ENCODE measurements at places on chromosomes 16 and 17. TPM values are rescaled to one million over a fixed set of nuclear protein-coding genes. Genes with fewer than 3 reads are reported as not detected.
A peak's percentile ranks its signal among the peaks of the same experiment; 100 is the strongest.

DNA sequence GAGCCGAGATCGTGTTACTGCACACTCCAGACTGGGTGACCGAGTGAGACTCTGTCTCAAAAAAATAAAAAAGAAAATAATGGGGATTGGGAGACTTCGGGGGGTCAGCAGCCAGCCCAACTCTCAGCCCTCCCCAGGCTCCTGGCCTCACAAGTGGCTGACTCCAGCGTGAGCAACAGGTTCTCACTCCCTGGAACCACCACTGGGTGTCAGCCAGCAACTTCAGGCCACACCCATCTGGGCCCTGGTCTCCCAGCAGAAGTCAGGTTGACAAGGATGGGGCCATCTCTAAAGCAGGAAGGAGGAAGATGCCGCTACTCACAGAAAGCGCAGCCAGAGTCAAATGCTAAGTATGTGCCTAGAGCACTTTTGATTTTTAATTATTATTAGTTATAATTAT lies 139.4 kb downstream of the C16orf78 start:
- H3K27ac ChIP-seq: no peak overlapping the region
- no peaks in the 10 kb centered on the region for H3K27me3 ChIP-seq
- no peaks in the 10 kb centered on the region for H3K36me3 ChIP-seq
- H3K4me3 ChIP-seq: no peak overlapping the region
- DNase-seq: no peak
- no peaks in the 10 kb centered on the region for H3K4me1 ChIP-seq

The SLC5A11 gene
- total RNA-seq: not detected

DNA sequence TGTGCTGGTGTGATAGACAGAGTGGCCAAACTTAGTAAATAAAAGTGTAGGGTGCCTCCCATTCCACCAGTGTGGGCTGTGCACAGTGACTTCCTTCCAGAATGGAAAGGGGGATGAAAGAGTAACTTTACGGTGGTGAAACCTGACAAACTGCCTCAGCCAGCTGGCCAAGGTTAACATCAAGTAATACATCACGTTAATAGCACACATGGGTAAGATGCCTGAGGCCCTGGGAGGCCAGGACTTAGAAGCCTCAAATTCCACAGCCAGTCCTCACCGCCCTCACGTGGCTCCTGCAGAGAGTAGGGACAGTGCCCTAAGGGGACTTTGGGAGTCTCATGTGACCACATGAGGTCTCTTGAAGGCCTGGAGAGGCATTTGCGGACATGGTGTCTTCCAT lies 14.1 kb downstream of the RMI2 start:
- peaks cover 90% of the 10 kb centered on the region for H3K4me1 ChIP-seq
- H3K4me3 ChIP-seq: no peak overlapping the region
- peak; percentile 94 for DNase-seq
- peak overlapping the region; percentile 91 for H3K27ac ChIP-seq
- peaks cover 3% of the 10 kb centered on the region for H3K27me3 ChIP-seq

The WFIKKN1 gene
- 0.04 TPM for total RNA-seq

DNA sequence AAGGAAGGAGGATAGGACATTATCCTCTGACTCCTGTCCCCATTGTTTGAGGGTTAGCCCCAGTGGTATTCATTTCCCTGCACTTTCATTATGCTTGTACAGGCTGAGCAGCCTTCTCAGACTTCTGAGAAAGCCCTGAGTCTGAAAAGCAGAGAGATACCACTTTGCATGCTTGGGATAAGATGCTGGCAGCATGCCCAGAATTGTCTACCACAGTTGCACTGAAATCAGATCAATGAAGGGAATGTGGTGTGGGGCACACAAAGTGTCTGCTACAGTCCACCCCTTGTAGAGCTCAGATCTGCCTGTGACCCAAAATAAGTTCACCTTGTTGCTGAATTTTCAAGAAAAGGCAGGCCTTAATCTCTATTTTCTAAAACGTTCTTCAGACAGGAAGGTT lies 160.6 kb downstream of the CCT6B start:
- H3K27ac ChIP-seq: no peak overlapping the region
- H3K4me1 ChIP-seq: no peaks in the 10 kb centered on the region
- H3K4me3 ChIP-seq: no peak overlapping the region
- no peak for DNase-seq
- no peaks in the 10 kb centered on the region for H3K27me3 ChIP-seq

- H3K27me3 ChIP-seq: peaks cover 14% of the 10 kb centered on the region
- peak; percentile 96 for DNase-seq
Measured at GRCh38 chr17:38900978-38901656, 24.3 kb upstream of the LASP1NB start.

DNA sequence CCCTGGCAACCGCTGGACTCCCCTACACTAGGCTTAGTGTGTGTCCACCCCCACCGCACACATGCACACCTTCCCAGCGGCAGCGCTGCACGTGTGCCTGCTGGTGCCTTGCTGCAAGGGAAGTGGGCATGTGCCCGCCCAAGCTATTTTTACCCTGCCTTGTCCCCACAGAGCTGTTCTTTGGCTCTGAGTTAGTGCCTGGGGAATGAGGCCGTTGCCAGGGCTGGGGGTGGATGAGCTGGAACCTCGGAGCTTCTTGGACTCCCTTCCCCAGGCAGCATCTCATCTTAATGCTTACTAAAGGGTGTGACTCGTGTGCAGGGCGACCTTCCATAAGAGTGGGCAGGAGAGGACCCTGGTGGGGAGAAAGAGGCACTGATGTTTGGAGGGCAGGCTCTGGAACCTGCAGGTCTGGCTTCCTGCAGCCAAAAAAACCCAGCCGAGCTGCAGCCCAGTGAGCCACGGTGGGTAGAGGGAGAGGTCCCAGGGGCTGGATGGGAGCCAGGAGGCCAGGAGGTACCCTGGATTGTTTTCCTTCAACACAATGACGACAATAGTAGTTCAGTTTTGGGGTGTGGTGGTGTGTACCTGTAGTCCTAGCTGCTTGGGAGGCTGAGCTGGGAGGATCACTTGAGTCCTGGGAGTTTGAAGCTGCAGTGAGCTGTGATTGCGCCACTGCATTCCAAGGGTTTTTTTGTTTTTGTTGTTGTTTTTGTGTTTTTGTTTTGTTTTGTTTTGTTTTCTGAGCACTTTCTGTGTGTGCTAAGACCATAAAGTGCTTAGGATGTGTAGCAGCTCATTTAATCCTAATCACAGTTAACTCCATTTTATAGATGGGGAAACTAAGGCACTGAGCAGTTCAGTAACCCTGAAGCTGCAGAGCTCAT lies 119.1 kb downstream of the RAB11FIP4 start:
- no peak overlapping the region for H3K4me3 ChIP-seq
- H3K36me3 ChIP-seq: no peaks in the 10 kb centered on the region
- peak; percentile 4 for DNase-seq
- peaks cover 22% of the 10 kb centered on the region for H3K27me3 ChIP-seq
- no peak overlapping the region for H3K27ac ChIP-seq

DNA sequence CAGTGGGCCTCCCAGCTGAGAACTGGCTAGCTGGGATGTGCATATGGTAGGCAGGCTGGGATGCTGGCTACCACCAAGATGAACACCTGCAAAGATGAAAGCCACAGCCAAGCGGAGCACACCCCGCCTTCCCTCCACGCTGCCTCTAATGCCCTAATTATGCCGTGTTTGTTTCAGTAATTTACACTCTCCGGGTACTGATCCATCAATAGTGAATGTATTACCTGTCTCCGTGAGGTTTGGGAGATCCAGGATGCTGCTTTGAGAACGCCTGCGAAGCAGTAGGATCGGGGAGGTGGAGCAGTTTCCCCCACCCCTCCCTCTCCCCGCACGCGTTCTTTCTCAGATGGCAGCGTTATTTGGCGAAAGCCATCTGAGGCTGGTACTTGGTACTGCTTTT lies 28.9 kb upstream of the GSE1 start:
- H3K27me3 ChIP-seq: peaks cover 2% of the 10 kb centered on the region
- peak overlapping the region; percentile 96 for H3K27ac ChIP-seq
- DNase-seq: no peak
- peaks cover 50% of the 10 kb centered on the region for H3K4me1 ChIP-seq
- H3K4me3 ChIP-seq: no peak overlapping the region

DNA sequence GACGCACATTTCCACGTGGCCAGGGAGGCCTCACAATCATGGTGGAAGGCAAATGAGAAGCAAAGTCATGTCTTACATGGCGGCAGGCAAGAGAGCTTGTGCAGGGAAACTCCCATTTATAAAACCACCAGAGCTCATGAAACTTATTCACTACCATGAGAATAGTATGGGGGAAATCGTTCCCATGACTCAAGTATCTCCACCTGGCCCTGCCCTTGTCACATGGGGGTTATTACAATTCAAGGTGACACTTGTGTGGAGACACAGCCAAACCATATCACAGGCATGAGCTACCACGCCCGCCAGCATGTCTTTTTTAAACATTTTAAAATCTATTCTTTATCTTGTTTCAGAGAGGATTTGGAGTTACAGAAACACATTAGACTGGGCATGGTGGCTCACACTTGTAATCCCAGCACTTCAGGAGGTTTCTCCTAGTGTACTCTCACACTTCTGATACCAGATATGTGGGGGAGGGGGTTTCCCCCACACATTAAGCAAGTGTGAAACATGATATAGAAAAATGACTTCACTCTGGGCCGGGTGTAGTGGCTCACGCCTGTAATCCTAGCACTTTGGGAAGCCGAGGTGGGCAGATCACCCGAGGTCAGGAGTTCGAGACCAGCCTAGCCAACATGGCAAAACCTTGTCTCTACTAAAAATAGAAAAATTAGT lies 5.6 kb upstream of the ATMIN start:
- no peak overlapping the region for H3K27ac ChIP-seq
- no peaks in the 10 kb centered on the region for H3K4me1 ChIP-seq
- no peaks in the 10 kb centered on the region for H3K27me3 ChIP-seq
- peaks cover 23% of the 10 kb centered on the region for H3K36me3 ChIP-seq
- no peak overlapping the region for H3K4me3 ChIP-seq

GRCh38 chr17:71681427-71682173 lies 439.2 kb upstream of the SOX9 start:
- no peak for DNase-seq
- no peak overlapping the region for H3K27ac ChIP-seq
- H3K4me3 ChIP-seq: no peak overlapping the region
- H3K4me1 ChIP-seq: no peaks in the 10 kb centered on the region
- no peaks in the 10 kb centered on the region for H3K36me3 ChIP-seq

The ARL5C gene
- not detected for total RNA-seq
